ENCODE measurements at places on chromosomes 2 and 18. TPM values are rescaled to one million over a fixed set of nuclear protein-coding genes. Genes with fewer than 3 reads are reported as not detected.

The MREG gene
- 17.1 TPM for total RNA-seq

The NT5DC4 gene
- total RNA-seq, result 1.1 TPM

The HJURP gene
- 1.8 TPM for total RNA-seq

The CACNB4 gene
- 6.8 TPM for total RNA-seq

The LOXHD1 gene
- 0.52 TPM for total RNA-seq

The GCKR gene
- total RNA-seq, result 0.37 TPM

The LRP1B gene
- total RNA-seq, result 0.03 TPM

Measured in left lung (tissue), 14 donors.